H54 (cell line): ENCODE measurements at places on chromosomes 4 and X.

GRCh38 chr4:109589119-109589518 lies 29.1 kb downstream of the MCUB start:
- no peak for DNase-seq

- peak; percentile 9 for DNase-seq
Observed at GRCh38 chrX:10189317-10190268, 32.8 kb downstream of the CLCN4 start.

DNA sequence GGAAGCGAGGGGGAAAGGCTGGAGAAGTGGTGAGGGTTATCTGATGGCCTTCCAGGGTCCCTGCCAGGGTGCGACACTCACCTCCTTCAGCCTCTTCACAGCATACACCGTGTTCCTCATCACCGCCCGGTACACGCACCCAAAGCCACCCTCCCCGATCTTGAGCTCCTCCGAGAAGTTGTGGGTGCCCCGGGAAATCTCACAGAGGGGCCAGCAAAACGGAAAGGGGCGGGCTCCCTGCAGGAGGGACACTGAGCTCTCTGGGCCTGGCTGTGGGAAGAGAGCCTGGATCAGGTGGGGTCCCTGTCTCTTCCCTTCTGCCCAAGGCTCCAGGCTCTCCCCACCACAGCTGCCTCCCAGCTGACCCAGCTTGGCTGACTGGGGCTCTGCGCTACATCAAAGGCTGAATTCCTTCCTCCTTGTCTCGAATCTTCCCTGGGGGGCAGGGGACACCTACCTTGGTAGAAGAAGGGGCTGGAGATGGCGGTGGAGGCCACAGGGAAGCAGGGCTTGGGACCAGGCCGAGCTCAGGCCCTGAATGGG lies 1.1 kb downstream of the IRAK1 start:
- no peak for DNase-seq

- peak; percentile 42 for DNase-seq
Observed at GRCh38 chr4:85127653-85128052, 161.2 kb upstream of the WDFY3 start.

GRCh38 chrX:99371976-99372595 lies 1038.0 kb downstream of the PCDH19 start:
- no peak for DNase-seq

DNA sequence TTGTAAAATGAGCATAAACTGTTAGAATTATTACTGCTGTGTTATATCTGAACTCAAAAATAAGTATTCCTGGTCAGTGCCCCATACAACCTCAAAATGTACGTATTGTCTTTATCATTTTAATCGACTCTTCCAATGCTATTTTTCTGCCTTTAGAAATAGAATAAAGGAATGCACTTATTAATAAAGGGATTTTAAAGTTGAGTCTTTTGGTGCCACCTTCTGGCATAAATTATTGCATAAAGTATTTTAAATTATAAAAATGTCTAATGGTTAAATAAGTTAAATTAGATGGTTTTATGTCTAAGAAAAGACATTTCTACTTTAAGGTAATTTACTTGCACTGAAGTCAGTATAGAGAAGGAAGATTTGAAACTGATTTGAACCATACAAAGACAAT lies 424.0 kb upstream of the NDST4 start:
- no peak for DNase-seq

DNA sequence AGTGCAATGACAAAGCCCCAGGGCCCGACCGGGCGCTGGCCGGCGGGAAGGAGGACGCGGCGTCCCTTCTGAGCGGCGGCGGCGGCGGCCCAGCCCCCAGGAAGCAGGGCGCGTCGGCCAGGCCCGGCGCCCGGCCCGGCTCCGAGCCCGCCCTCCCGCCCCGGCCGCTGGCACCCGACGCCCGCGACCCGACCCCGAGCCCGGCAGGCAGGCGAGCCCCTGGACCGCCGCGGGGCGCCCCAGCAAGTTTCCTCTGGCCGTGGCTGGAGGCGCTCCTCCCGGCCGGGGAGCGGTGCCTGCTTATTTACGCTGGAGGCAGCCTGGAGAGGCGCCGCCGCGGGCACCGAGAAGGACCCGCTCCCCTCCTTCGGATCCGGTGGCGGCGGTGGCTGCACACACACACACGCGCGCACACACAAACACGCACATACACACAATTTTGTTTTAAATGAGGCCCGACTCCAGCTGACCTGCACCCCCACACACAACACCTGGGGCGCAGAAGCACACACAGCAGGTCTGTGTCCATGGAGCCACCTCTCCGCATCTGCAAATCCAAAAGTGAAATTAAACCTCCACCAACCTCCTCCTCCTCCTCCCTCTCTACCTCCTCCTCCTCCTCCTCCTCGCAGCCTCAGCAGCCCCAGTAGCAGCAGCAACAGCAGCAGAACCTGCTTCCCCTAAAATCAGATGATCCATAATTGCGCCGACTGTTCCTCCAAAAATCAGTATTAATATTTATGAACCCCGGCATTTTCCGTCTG lies 669 bp downstream of the IRF2 start:
- peak; percentile 15 for DNase-seq
